HT1080 (cell line): ENCODE measurements at places on chromosomes 3 and 15. TPM values are rescaled to one million over a fixed set of nuclear protein-coding genes. Genes with fewer than 3 reads are reported as not detected.
A peak's percentile ranks its signal among the peaks of the same experiment; 100 is the strongest.

Gene CCR9
- total RNA-seq: not detected in 2 replicates

DNA sequence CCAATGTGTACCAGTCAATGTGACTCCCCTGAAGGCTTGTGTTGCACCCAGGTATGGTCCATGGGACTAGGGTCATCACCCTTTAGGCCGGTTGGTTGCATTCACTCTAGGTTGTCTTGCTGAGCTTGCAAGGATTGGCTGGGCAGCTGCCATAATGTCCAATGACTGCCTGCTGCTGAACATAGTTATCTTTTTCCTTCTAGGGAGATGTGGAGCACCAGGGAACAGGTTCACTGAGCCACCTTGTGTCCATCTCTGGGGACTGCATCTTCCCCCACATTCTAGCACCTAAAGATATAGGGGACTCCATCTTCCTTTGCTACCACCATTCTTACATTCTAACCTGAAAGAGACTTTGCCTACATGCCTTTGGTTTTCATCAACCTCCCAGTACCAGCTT is 580.4 kb upstream of the TBL1XR1 start:
- DNase-seq: peak; percentile 66

DNA sequence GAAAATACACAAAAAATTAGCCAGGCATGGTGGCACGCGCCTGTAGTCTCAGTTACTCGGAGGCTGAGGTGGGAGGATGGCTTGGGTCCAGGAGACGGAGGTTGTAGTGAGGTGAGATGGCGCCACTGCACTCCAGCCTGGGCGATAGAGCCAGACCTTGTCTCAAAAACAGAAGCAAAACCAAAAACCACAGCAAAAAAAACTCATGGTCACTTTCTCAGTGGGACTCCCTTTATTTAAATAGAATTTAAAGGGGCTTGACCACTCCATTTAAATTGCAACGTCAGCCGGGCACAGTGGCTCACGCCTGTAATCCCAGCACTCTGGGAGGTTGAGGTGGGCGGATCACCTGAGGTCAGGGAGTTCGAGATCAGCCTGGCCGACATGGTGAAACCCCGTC is 32.8 kb downstream of the ARHGAP31 start:
- DNase-seq: no peak

DNA sequence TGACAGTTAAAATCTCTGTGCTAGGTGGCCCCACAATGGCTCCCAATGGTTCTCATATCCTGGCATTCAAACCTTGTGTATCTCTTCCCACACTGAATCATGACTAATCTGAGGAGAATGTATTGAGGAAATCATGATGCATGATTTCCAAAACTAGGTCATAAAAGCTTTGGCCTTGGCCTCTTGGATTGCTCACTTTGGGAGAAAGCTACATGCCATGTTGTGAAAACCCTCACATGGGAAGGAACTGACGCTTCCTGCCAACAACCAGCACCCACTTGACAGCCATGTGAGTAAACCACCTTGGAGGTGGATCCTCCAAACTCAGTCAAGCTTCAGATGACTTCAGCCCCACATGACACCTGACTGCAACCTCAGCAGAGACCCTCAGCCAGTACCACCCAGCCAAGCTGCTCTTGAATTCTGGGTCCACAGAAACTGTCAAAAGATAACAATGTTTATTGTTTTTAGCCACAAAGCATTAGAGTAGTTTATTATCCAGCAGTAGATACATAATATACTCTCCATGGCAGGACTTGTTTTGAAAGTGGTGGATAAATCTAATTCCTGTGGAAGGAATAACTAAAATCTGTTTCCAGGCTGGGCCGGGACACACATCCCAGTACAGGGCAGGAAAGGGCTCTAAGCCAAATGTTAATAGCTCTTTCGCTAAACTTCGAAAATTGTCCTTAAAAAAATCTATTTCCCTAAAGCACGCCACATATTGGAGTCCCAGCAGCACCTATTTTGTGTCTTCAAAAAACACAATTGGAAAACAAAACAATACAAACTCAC is 1.0 kb upstream of the ZNF620 start:
- DNase-seq: peak; percentile 99

Gene SAMD7
- total RNA-seq: not detected in 2 replicates

GRCh38 chr3:65020281-65021160 is 332.7 kb upstream of the ADAMTS9 start:
- no peak for DNase-seq

DNA sequence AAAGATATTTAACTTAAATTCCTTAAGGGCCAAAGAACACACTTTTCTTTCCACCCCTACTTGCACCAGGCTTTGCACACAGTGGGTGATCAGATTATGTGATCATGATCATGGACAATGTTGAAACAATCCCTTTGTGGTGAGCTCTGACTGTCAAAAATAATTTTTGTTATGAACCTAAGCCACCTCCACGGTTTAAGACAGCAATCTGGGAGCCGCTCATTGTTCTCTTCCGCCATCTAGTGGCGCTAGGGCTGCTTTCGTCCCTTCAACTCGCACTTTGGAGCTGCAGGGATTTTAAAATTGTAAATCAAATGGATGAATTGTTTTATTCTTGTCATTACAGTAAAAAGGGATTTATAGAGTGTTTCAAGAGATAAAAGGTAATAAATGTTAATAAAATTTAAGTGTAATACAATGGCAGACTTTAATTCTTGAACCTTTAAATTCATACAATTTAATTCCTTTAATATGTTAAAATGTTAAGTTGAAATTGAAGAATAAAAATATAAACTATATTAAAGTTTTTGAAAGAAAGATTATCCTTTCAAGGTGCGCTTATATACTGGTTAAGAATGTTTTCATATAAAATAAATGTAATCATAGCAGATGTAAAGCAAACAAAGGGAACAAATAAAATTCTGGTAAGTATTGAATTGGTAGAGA is 45.3 kb upstream of the ARL6 start:
- DNase-seq: peak; percentile 63

DNA sequence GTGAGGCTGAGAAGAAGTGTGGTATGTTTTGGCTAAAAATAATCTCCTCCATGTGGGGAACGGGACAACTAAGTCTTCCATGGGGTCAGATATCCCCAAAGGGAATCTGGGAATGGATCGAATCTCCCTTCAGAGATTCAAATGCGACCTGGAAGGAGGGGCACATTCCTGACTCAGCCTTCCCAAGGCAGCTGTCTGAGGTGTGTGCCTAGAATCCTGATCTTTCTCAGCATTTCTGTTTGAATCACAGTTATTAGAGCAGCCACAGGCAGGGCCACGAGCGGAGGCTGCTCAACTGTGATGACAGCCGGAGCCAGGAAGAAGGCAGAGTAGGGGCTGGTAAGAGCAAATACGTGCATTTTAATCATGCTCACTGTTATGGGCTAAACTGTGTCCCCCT is 135.1 kb downstream of the ADAMTS17 start:
- no peak for DNase-seq

GRCh38 chr3:19103510-19103909 is 44.8 kb upstream of the KCNH8 start:
- no peak for DNase-seq

DNA sequence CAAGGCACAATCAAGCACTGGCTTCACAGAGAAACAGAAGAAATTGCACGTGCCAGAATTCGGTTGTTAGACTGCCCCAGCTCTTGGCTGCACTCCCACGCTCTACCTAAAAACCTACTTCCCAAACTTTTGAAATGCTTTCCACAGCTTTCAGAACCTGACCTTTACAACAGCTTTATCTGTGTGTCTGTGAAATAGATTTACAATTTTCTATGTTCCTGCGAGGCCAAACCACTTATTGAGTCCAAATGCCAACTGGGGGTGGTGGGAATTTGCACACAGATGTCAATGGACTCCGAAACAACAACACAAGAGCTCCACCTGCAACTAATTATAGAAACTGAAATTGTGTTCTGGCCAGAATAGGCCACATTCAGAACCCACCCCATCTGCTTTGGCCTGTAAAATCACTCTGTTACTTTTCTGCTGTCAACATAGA is 44.6 kb downstream of the ERC2 start:
- DNase-seq: no peak
